ENCODE measurements at places on chromosomes 7 and 10.

- DNase-seq, result no peak
Measured at GRCh38 chr10:87538092-87539015, 33.7 kb downstream of the MINPP1 start.

DNA sequence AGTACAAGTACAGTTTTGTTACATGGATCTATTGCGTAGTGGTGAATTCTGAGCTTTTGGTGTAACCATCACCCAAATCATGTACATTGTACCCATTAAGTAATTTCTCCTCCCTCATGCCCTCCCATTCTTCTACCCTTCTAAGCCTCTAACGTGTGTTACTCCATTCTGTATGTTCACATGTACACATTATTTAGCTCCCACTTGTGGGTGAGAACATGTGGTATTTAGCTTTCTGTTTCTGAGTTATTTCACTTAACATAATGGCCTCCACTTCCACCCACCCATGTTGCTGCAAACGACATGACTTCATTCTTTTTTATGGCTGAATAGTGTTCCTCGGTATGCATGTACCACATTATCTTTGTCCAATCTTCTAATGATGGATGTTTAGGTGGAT, 251.3 kb downstream of the CAMK1D start:
- DNase-seq, result no peak

- no peak for DNase-seq
Measured at GRCh38 chr10:59757966-59758365, 4.7 kb upstream of the MRLN start.

- DNase-seq, result no peak
Measured at GRCh38 chr10:5503477-5503835, 4.1 kb upstream of the CALML5 start.

- no peak for DNase-seq
Measured at GRCh38 chr10:66748217-66748616, 177.6 kb upstream of the LRRTM3 start.

- DNase-seq, result no peak
Measured at GRCh38 chr7:83301416-83301815, 138.7 kb upstream of the PCLO start.

GRCh38 chr7:3037259-3037658, 6.4 kb downstream of the CARD11 start:
- peak; percentile 74 for DNase-seq

- DNase-seq, result no peak
Measured at GRCh38 chr7:121714559-121715303, 158.2 kb upstream of the PTPRZ1 start.

DNA sequence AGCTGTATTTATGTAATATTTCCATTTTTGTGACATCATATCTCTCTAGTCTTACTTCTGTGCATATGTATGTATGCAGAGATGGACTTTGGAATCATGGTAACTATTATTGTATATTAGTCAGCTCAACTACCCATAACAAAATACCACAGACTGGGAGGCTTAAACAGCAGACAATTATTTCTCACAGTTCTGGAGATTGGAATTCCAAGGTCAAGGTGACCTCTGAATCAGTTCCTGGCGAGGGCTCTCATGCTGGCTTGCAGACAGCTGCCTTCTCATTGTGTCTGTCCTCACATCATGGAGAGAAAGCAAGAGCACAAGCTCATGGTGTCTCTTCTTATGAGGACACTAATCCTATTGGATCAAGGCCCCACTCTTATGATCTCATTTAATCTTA, 79.1 kb downstream of the RAMP3 start:
- DNase-seq, result no peak

- DNase-seq, result no peak
Measured at GRCh38 chr7:48441848-48442492, 270.7 kb downstream of the ABCA13 start.

GRCh38 chr7:120997882-120998474, 9.5 kb downstream of the CPED1 start:
- no peak for DNase-seq

GRCh38 chr7:15440482-15440881, 121.3 kb downstream of the AGMO start:
- no peak for DNase-seq

DNA sequence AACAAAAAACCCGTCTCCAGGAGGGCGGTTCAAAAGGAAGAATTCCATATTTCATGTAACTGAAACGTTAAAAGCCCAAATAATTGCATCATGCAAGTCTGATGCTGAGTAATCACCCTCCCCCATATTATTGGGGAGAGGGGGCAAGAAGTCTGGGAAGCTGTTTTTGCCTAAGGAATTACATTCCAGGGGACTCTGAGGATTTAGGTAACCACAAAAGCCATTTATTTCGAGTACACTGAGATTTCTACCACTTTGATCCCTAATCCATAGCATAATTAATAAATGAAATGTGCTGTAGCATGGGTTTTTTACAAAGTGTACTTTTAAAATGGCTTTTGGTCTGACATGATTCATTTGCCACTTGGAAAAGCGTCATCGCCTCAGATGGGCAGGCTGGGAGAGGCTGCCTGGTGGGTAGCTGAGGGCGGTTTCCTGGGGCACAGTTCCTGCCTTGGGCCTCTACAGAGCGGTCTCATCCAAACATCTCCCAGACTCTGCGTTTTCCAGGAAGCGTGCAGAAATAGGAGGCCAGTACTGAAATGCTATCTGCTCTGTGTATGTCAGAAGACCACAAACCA, 106.5 kb downstream of the TCF7L2 start:
- no peak for DNase-seq

- DNase-seq, result no peak
Measured at GRCh38 chr7:106773228-106773627, 91.9 kb upstream of the PIK3CG start.

DNA sequence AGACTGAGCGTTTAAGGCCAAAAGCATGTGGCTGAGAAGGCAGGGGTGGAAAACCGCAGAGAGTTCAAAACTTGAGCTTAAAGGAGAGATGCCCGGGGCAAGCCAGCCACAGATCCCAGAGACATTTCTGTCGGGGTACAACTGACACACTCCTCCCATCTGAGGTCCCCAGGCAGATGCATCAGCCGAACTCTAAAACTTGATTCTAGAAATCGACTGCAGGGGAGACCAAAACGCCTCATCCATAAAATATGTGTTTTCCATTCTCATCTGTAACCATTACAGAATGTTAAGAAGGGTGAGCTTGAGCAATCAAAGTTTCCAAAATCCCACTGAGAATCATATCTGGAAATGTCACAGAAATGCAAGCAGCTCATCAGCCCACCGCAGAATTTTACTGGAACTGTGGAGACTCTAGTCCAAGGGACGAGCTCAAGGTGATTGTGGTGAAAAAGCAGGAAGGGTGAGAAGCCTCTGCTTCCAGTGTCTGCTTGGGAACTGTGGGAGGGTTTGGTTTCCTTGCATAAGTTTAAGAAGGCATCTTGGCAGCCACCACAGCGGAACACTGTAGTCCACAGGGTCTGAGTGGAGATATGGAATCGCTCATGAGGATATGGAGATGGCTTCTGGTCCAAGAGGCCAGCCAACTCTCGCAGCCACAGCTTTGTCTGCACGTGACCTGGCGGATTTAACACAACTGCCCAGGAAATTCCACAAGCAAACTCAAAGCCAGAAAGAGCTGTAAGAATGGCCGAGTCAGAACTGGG, 249.2 kb downstream of the SFMBT2 start:
- DNase-seq, result no peak

DNA sequence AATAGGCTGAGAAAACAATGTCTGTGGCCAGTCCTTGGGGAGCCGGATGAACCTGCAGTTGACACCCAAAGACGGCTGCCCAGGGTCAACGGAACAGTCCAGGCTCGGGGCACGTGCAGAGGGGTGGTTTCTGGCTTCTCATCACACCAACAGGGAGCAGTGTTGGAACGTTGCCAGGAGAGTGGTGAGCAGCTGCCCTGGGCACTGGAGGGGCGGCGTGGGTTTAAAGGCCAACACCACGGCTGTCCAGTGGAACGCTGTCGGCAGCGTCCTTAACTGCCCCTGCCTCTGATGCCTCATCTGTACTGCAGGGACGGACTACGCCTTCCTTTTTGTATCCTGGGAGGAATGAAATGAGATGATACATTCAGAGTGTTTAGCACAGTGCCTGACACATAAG, 19.8 kb downstream of the JCAD start:
- DNase-seq, result no peak

DNA sequence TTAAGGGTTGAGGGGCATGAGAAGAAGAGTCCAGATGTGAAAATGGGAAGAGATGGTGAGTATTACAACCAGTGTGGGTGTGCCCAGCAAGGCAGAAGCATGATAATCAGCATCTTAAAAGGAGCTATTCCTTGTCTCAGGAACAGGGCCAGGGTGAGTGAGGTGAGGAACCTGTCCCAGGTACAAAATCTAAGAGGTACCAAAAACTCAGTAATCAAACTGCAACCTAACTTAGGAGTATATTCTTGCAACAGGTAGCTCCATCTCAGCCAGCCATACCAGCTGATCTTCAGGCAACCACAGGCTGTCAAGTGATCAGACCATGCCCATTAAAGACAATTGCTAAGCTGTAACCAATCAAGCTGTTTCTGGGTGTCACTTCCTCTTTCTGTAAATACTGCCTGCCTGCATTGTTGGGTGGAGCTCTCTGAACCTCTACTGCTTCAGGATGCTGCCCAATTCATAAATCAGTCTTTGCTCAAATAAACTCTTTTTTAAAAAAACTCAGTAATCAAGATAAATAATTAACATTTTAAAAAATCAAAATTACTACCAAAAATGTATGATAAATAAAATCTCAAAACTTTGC, 7.4 kb downstream of the KEL start:
- no peak for DNase-seq

DNA sequence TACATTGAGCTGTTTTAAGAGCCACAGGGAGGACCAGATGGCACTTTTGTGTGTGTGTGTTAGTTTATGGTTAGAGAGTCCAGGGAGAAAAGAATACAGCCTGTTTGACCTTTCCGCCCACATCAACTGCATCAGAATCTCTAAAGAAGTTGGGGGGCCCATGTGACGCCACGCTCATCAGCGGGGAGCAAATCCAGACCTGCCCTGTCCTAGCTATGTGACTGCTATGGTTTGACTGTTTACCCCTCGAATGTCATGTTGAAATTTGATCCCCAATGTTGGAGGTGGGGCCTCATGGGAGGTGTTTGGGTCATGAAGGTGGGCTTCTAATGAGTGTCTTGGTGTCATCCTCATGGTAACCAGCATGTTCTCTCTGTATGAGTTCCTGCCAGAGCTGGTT, 128.0 kb downstream of the ADRA2A start:
- no peak for DNase-seq

- DNase-seq, result no peak
Measured at GRCh38 chr10:77157248-77158019, 480.2 kb downstream of the KCNMA1 start.

DNA sequence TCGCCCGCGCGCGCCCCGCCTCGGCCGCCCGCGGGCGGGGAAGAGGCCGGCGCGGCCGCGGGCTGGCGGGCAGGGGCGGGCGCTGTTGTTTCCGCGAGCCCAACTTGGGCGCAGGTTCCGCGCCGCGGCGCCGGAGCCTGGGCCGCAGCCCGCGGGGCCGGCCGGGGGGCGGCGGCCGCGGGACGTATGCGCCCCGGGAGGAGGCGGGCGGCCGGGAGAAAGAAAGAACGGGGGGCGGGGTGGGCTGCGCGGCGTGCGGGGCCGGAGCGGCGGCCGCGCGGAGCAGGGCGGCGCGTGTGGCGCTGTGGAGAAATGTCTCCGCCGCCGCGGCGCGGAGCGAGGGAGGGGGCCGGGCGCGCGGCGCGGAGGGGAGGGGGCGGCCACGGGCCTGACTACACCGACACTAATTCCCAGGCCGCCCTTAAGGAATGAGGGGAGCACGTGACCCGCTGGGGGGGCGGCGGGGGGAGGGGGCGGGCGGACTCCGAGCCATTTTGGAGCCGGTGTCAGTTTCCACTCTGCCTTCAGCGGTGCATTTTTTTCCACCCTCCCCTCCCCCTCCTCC, at the start of gene BMI1:
BMI1 (plus strand) TSS at position 509 of the 565 bp plus-strand sequence. CDS start 5,351 bp downstream, outside the sequence.
- peak; percentile 78 for DNase-seq

DNA sequence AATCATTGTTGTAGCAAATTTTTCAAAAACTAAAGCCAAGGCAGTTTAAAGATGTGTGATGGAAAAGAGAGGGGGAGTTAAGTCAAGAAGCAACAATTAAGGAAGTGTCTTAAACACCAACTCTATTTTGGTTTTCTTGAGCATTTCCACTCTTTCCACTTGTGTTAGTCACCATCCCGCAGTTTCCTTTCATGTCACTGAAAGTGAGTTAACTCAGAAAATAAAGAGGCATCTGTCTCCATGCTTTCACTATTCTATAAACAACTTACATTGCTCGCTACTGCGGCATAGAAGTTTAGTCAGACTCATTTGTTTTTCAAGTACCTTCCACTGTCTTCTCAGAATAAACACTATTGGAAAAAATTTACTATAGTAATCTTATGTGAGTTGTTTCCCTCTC, 284.9 kb upstream of the SEMA3D start:
- DNase-seq, result no peak

GRCh38 chr7:136912339-136912738, 43.9 kb downstream of the CHRM2 start:
- no peak for DNase-seq

- no peak for DNase-seq
Measured at GRCh38 chr7:42193471-42194129, 43.4 kb downstream of the GLI3 start.

DNA sequence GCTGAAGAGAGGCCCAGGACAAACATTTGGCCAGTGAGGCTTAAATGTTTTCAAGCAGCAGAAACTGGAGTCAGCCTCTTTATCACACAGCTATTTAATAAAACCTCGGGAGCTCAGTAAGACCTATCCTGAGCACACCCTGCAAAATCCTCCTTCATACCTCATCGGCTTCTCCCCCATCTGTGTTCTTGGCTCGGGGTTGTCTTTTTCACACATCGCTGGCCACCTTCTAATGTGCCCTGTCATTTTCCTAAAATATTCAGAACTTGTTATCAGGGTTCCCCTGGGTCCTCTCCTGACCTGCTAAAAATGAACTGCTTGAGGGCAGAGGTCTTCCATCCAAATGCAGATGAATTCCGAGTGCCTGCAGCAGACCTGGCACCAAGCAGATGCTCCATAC, 310.3 kb upstream of the AKR1E2 start:
- DNase-seq, result no peak

- DNase-seq, result no peak
Measured at GRCh38 chr10:123378302-123378701, 224.1 kb downstream of the BUB3 start.

DNA sequence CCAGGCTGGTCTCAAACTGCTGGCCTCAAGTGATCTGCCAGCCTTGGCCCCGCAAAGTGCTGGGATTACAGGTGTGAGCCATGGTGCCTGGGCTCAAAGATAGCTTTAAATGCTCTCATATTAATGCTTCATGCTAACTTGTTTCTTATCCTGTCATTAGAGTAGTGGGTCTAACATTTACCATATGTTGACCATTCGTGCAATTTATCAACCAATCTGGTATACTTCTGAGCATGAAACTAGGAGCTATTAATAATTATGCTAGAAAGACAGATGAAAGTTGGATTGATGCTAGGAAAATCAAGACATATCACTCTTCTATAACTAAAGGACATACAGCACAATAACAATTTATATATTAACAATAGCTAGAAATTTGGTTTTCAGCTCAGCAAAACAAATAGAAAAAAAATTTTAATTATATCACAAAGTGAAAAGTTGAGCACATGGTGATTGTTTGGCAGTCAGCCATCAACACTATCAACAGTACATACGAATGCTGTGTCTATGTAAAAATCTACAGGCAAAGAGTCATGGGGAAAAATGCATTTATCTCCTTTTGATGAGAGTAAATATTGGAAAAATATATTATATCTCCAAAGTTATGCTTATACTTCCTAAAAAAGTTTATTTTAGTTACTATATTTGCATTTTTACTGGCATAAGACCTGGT, 112.1 kb upstream of the ABCB5 start:
- no peak for DNase-seq

Data from lower leg skin (tissue), 4 donors.